ENCODE measurements at places on chromosomes 2 and 18.
A peak's percentile ranks its signal among the peaks of the same experiment; 100 is the strongest.

- DNase-seq, result no peak
Observed at GRCh38 chr18:63192885-63193349, 126.7 kb downstream of the BCL2 start.

DNA sequence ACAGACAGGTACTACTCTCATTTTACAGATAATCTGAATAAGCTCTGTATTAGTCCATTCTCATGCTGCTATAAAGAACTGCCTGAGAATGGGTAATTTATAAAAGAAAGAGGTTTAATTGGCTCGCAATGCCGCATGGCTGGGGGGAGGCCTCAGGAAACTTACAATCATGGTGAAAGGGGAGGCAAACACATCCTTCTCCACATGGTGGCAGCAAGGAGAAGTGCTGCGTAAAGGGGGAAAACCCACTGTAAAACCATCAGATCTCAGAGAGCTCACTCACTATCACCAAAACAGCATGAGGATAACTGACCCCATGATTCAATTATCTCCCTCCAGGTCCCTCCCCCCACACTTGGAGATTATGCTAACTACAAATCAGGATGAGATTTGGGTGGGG is 254.4 kb downstream of the KCNE4 start:
- DNase-seq, result peak; percentile 9

GRCh38 chr2:11873356-11874154 is 127.1 kb downstream of the LPIN1 start:
- DNase-seq, result no peak

- DNase-seq, result no peak
Observed at GRCh38 chr2:19899985-19900930, 1.5 kb downstream of the TTC32 start.

DNA sequence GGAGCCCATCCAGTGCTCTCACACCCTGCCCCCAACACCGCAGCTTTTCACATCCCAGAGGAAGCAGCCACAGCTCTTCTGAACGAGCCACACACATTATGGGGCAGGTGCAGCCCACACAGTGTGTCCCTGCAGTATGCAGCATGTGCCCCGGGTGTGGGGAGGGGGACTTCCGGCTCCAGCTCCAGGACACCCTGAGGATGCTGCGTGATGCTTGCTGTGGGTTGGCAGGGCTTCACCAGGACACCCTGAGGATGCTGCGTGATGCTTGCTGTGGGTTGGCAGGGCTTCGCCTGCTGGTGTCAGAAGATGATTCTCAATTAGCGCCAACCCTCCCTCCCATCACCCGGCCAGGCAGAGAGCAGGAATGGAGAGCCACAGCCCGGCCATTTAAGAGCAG is 193.9 kb downstream of the EIPR1 start:
- no peak for DNase-seq

DNA sequence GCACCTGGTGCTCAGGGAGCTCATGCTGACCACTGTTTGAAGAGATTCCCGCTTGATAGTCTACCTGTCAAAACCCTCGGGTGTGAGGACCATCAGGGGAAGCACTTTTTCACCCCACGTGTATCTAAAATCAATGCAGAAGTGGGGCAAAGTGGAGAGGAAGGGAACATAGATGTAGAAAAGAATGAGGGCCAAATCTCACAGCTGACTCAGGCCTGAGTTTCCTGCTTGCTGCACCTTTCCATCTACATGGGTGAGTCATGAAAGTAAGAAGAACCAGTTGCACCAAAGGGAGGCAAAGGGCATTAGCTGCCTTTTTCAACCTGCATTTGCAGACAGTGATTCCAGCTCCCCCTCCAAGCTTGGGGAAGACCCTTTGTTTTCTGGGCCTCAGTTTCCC is 100.2 kb upstream of the MYCN start:
- DNase-seq, result peak; percentile 47

- no peak for DNase-seq
Observed at GRCh38 chr2:60312618-60313017, 240.8 kb downstream of the BCL11A start.

DNA sequence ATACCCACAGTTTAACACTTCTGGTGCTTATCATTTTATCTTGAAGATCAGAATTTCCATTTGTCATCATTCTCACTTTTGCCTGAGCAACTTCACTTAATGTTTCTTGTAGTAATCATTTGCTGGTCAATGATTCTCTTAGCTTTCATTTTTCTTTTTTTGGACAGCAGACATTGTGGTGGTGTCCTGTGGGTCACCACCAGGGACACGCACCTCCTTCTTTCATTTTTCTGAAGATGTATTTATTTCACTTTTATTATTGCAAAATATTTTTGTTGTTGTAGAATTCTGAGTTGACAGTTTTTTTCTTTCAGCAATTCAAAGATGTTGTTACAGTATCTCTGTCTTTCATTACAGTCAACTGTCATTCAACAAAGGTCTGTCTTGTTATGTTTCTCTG is 84.3 kb downstream of the FAM168B start:
- DNase-seq, result no peak

DNA sequence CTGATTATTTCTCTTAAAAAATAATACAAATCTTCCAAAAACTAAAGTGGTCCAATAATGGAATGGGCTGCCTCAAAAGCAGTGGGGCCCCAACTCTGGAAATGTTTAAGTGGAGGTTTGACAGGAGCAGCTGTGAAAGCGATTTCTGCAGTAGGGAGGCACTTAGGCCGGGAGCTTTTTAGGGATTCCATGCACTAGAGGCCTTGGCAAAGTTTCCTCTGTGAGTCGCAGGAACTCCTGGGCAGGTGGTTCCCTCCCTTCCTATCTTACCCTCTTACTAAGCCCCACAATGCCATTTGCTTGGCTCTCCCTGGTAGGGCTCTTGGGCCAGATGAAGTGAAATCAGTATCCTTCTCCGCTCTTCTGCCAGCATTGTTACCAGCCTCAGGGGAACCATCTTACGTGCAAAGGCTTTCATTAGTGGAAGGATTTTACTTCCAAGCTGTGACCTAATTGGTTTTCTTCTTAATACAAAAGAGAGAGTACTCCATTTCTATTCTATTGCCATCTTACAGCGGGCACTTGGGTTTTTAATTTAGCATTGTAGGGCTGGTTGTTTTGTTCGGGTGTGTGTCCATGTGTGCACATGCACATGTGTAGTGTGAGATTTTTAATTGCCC is 34.3 kb upstream of the C18orf32 start:
- DNase-seq, result no peak

DNA sequence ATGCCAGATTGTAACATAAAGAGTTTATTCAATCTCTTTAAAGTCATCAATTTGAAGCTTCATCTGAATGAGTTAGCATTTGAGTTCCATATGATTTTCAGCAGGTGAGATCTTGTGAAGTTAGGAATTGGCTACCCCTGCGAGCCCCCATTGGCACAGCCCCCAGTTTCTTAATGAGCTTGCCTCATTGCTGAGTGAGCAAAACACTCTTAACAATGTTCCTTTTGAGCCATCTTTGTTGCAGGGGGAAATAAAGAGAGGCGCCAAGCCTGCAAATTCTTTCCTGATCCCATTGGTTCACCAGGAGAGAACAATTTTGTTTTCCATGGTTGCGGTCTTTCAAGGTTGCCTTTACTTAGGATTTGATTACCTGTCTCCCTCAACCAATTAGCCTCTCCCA is 18.7 kb downstream of the DPP10 start:
- no peak for DNase-seq

- DNase-seq, result no peak
Observed at GRCh38 chr2:95356821-95357700, 45.4 kb upstream of the FAHD2A start.

DNA sequence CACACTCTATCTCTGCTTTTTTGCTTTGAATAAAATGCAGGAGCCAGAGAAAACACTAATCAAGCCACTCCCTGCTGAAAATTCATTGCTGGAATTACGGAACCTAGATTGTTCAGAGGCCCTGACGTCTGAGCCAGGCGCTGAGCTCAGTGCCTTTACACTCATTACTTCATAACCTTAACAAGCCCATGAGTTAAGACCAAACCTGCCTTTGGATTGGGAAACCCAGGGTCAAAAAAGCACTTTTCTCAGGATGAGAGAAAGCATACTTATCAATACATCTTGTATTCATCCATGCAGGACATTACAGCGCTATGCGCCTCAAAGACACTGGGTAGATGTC is 762 bp downstream of the INO80C start:
- DNase-seq, result no peak

DNA sequence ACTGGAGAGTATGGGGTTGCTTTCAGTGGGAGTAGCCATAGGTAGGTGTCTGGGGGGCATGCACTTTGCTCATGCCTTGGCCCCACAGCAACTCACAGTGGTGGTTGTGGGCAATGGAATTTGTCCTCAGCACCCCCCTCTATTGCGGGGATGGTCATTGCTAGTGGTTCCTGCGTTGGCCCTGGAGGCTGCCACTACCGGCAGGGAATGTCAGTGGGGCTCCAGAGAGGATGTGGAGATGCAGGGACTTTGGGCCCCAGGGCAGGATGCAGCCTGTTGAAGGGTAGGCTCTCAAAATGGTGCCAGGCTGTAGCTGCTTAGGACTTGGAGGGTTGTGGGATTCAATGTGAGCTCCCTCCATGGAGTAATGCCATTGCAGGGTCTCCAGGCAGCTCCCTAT is 125.0 kb downstream of the XRCC5 start:
- DNase-seq, result no peak

GRCh38 chr2:241036397-241036963 is 38.1 kb downstream of the SNED1 start:
- DNase-seq, result peak; percentile 53

DNA sequence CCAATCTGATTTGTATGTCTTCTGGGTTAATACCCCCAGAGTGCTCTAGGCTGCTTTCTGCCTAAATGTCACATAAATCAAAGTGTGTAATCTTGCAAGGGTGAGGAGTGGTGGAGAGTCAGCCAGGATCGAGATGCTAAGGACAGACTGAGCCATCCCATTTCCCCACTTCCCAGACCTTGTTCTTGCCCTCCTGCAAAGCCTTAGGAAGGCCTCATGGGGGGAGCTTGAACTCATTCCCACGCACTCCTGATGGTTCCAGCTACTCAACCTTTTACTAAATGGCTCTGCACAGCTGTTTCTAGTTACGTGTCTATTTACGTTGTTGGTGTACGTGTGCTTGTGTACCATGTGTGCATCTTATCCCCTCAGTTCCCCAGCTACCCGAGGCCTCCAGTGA is 423.6 kb upstream of the TNP1 start:
- DNase-seq, result no peak

DNA sequence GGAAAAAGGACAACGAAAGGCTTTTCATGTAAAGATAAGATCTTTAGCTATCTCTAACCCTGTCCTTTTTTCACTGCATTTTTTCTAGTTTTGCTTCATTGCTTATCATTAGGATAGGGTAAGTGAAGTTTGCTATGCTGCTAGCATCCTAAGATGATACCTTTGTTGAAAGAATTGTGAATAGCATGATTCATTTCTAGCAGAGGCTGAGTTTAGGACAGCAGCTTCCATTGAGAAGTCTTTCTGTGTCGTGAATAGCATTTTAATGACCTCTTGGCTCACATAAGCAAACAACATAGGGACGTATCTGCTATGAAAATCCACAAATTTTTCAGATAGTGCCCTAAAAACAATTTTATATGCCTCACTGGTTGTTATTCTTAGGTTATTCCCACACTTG is 36.4 kb upstream of the GAREM2 start:
- no peak for DNase-seq

GRCh38 chr2:182522972-182523473 is 96.2 kb upstream of the PDE1A start:
- DNase-seq, result no peak

GRCh38 chr2:208146006-208146405 is at the start of gene CRYGB:
Gene CRYGB (minus strand): TSS chr2:208146158. CDS start chr2:208146120, 38 bp downstream.
- DNase-seq, result no peak

GRCh38 chr2:157940024-157940423 is 63.9 kb upstream of the ACVR1 start:
- no peak for DNase-seq

GRCh38 chr2:106876699-106877098 is 9.3 kb downstream of the ST6GAL2 start:
- DNase-seq, result no peak

- no peak for DNase-seq
Observed at GRCh38 chr2:238567996-238568395, 141.3 kb downstream of the ASB1 start.

GRCh38 chr2:6800553-6800952 is 65.2 kb downstream of the CMPK2 start:
- no peak for DNase-seq

DNA sequence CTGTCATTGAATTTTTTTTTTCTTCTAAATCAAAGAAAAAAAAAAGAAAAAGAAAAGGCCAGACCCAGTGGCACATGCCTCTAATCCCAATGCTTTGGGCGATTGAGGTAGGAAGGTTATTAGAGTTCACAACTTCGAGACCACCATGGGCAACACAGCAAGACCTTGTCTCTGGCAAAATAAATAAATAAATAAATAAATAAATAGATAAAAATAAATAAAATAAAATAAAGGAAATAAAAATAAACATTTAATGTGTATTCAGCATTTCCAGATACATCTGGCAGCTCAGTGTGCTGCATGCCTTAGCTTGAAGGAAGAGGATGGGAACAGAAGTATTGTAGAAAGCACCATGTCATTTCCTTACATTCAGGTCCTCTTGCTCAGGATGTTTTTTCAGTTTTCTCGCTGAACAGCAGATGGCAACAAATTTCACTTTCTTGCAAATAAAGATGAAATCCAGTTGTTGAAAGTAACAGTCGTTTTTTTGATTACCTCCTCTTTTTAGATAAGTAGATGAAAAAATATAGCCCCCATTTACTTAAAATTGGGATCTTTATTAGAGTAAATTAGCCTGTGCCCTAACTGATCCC is 25.7 kb upstream of the FAM178B start:
- peak; percentile 14 for DNase-seq

DNA sequence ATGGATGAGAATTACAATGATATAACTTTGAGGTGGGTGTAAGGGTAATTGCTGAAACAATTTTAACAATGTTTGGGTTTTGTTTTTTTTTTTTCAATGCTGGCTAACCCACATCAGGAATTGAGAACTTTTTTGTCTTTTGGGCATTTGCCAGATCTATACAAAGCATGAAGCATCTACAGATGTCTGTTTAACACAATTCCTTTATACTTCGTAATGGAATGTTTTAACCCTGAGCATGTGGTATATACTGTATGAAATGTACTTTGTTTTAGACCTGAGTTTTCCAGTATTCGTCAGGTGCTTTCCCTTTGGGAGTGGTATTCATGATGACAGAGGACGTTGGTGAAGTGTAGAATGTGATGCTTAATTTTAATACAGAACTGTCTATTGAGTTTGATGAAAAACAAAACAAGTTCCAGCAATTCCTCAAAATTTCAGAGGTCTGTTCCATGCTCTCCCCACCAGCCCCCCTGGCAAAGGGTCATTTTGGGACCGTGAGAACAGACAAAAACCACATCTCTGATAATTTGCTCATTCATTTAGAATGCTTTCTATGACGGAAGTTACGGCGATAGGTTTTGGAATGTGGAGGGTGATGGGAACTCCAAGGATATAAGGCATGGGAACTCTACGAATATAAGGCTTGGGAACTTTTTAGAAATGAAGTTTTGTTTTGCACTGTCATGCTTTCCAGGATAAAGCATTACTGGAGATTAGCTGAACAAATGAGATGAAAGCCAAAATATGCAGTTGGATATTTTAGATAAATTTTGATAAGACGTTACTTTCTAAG is 14.1 kb downstream of the LIMS1 start:
- no peak for DNase-seq

- DNase-seq, result no peak
Observed at GRCh38 chr18:73431620-73432019, 563.8 kb upstream of the NETO1 start.

All from Calu3 (cell line).